ENCODE measurements at places on chromosomes 6 and 20.

DNA sequence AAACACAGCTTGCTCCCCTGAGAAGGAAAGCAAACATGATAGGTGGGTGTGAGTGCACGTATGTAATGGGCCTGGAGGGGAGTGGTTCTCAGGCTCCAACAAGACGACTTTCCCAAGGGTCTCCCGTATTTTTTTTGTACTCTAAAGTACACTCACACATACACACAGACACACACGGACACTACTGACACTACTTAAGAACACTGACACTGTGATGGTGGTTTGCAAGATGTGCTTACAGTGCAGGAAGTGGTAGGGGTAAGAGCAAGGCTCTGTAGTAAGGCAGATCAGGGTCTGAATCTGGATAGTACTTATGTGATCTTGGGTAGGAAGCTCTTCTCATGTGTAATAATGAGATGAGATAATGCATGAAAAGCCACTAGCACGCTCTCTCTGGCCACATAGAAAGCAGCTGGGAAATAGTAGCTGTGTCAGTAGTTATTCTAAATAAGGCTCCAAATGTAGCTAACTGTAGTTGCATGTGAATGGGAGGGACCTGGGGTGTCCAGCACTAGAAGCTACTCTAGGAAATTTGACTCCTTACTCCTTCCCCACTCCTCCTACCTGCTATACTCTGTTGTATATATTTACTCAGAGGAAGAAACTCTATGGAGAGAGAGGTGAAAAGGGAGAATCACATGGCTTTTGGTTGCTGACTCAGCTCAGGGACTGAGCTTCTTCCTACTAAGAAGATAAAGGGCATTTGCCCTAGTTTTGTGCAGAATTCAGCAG, 8.4 kb upstream of the ZBTB24 start:
- peak; percentile 58 for DNase-seq

- DNase-seq = no peak
Observed at GRCh38 chr6:15361197-15361596, 115.3 kb downstream of the JARID2 start.

DNA sequence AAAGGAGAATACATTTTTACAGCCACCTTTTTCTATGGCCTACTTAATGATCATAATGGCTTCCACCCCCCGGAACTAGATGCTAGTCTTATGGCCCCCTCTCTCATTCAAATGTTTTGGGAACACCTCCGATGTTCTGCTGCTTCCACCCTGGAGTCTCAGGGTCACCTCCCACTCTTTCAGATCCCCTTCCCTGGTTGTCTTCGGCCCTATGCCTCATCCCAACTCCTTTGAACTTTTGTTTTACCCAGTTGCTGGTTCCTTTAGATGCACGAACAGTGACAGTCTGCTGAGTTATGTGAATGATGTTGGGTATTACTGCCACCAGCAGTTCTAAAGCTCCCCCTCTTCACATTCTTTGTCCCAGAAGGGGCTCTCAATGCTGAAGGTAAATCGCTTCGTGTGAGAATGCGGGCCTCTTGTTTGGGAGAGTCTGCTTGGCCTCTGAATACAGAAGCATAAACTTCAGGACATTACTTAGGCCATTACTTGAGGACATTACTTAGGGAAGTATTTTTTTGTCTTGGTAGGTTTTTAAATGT, 309.1 kb downstream of the SOX4 start:
- no peak for DNase-seq

DNA sequence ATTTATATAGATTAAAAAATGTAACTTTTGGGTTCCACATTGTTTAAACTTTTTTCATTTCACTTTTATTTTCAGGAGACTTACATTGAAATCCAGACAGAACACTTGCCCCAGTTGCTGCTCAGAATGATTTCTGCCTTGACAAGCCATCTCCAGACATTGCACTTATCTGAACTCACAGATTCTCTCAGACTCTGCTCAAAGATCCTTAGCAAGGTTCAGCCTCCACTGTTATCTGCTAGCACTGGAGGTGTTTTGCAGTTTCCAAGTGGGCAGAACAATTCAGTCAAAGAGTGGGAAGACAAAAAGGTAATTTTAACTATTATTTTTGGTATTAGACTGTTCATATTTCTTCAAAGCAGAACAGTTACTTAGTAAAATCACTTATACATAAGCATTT, 58.0 kb downstream of the DOP1A start:
- DNase-seq = no peak

GRCh38 chr6:68760941-68761676, 126.0 kb downstream of the ADGRB3 start:
- no peak for DNase-seq

GRCh38 chr6:39003072-39003471, 45.5 kb upstream of the GLP1R start:
- DNase-seq = no peak

- DNase-seq = no peak
Observed at GRCh38 chr6:150392452-150393220, 23.8 kb downstream of the IYD start.

- no peak for DNase-seq
Observed at GRCh38 chr20:60648556-60648955, 603.5 kb upstream of the CDH4 start.

GRCh38 chr20:41361757-41362747, 4.6 kb downstream of the EMILIN3 start:
- no peak for DNase-seq

GRCh38 chr20:57291003-57291402, 24.6 kb upstream of the BMP7 start:
- DNase-seq = no peak

DNA sequence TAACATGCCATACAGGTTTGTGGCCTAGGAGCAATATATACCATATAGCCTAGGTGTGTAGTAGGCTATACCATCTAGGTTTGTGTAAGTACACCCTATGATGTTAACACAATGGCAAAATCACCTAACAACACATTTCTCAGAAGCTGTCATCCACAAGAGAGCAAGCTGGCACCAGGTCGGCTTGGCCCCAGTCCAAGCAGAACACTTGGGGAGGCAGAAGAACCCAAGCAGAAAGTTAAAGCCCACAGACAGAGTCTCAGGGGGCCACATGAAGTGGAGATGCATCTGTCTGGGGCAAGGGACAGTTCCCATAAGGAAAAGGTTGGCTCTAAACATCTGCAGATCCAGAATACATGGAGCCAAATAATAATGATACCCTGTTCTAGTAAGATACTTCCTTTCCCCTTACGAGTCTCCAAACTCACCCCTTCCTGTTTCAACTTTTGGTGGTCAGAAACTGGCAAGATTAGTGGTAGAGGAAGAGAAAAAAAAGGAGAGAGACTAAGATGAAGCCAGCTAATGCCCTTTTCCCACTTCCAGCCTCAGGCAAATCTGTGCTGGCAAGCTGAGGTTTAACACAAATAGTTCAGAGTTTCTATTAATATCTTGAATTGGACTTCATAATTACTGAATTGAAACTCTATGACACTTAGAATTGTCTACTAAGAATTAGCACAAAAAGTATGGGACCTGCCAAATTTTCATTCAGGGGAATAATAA, 29.5 kb downstream of the TCF21 start:
- no peak for DNase-seq

DNA sequence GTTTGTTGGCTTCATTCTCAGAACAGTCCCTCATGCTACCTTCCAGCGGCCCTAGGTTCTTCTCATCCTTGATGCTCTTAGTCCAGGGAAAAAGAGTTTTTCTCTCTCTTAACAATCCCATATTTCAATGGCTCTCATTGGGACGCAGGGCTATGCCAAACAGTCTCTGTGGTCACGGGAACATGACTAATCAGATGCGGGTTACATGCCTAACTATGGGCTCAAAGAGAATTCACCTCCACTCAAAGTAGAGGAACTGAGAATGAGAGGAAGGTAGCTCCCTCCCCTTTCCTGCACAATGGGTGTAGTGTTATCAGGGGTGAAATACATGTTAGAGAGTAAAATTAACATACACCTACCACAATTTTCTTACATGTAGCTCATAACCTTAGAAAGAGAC, 18.1 kb upstream of the ATRN start:
- DNase-seq = no peak

- no peak for DNase-seq
Observed at GRCh38 chr6:37807656-37808055, 11.9 kb upstream of the ZFAND3 start.

DNA sequence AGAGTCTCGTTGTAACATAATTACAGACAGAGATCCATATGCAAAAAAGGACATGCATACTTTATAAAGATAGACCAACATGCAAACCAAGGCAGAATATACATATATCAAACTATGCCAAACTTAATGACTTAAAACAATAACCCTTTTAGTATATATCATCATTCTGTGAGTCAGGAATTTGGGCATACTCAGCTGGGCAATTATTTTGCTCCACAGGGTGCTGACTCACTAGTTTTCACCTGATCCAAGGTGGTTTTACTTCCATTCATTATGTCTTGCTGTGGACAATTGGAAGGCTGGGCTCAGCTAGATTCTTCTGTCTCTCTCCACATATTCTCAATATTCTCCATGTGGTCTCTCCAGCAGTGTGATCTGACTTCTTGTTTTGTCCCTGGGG, 41.2 kb upstream of the RNF146 start:
- no peak for DNase-seq

GRCh38 chr20:34538671-34539123, 19.8 kb upstream of the MAP1LC3A start:
- DNase-seq = peak; percentile 61

- DNase-seq = no peak
Observed at GRCh38 chr6:42106112-42107023, 36.1 kb downstream of the C6orf132 start.

DNA sequence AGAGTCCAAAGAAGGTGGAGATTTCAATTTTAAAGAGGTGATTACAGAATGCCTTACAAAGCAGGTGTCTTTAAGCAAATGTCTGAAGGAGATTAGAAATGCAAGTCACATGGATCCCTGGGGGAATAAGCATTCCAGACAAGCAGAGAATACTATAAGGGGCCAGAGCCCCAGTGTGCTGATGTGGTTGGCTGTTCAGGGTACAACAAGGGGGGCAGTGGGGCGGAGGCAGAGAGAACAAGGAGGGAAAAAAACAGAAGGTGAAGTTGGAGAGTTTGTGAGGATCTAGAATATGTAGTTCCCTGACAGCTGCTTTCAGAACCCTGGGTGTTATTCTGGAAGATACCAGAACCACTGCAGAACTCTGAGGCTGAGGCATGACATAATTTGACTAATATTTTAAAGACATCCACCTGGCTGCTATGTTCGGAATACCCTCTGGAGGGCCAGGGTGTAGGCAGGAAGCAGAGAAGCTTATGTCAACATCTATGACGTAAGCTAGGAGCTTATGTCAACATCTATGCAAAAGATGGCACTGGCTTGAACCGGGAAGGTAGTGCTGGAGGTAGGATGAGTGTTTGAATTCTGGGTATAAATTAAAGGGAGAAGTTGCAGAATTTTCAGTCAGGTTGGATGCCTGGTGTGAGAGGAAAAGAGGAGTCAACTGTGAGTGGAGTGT, 276.3 kb upstream of the AGPAT4 start:
- DNase-seq = no peak

- no peak for DNase-seq
Observed at GRCh38 chr6:165848086-165848426, 185.0 kb upstream of the PDE10A start.

DNA sequence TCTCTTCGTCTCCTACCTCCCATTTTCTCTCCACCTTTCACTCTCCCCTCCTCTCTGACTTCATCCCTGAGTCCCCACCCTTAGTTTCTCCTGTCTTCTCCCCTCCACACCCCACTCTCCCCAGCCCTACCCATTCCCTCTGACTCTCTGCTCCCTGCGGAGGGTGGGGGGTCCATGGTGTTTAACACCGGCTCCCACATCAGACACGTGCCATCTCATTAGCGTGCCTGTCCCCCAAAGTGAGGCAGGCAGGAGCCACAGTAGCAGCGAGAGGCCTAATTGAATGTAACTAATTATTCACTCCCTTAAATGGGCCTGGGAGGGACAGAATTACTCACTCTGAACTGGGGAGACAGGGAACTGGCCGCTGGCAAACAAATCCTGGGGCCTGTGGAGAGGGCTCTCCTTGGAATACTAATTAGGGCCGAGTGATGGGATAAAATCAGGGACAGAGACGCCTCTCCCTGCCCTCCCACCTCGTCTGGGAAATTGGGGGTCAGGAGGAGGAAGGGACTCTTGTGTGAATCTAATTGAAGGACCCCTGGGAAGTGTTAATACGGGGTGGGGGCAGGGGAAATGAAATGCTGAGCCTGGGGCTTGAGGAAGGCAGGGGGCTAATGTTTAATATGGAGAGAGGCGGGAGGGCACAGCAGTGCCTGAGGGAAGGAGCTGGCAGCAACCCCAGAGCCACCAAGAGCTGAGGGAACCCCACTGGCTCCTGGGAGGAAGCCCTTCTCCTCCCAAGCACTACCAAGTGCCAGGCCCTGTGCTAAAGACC, 17.9 kb downstream of the CD40 start:
- no peak for DNase-seq

DNA sequence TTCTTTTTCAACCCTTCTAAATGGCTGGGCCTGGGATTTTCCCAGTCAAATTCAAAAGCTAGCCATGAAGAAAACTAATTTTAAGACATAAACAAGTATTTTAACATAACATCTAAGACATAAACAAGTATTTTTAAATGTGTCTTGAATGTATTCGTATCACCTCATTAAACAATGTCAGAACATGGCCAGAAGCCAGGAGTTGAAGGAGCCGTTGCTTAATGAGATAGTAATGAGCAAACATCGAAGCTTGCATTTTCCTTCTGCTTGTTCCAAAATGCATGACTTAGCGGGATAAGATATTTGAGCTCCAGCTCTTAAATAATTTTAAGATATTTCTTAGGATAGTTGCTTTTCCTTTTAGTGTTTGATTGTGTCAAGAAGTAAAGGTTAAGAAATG, 4.2 kb upstream of the RNF182 start:
- no peak for DNase-seq

GRCh38 chr20:1792274-1792673, 102.9 kb upstream of the SIRPA start:
- no peak for DNase-seq

GRCh38 chr20:1108437-1108920, 9.9 kb upstream of the PSMF1 start:
- peak; percentile 56 for DNase-seq

DNA sequence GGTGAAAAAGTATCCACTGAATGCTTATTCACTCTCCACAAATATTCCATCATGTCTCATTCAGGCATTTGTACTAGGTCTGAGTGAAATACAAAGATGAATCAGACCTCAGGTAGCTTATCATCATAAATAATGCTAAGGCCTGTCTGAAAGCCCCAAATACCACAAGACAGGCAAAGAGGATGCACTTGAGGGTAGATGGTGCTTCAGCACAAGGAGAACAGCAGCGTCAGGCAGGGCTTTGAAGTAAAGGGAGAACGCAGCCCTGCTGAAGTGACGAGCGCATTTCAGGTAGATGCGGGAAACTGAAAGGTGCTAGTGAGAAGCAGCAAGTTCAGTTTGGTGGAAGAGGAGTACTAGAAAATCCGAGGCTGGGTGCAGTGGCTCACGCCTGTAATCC, 38.7 kb downstream of the MAP3K5 start:
- peak; percentile 85 for DNase-seq

GRCh38 chr6:10713962-10714361, 8.9 kb upstream of the TMEM14C start:
- DNase-seq = no peak

DNA sequence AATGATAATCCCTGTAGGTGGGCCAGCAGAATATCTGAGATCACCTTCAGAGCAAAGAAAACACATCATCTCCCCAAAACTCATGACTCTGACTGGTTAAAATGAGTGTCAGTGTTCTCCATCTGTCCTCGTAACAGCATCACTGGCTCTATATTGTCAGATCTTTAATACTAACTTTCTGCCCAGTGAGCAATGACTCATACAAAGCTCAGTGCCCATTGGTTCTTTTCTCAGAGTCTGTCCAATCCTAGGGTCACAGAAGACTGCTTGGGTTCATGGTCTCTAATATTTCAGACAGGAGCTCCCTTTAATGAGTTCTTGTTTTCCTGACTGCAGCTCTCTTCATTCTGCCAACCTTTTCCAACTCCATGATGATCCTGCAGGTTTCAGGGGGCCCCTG, 36.4 kb downstream of the HLA-DPB1 start:
- peak; percentile 38 for DNase-seq
